A172 (cell line): ENCODE measurements at places on chromosomes 3 and 15. TPM values are rescaled to one million over a fixed set of nuclear protein-coding genes. Genes with fewer than 3 reads are reported as not detected.

UROC1 gene
- not detected in 2 replicates for total RNA-seq

GRCh38 chr3:115975353-115975752 lies 352.0 kb downstream of the GAP43 start:
- peak; percentile 86 for DNase-seq

DNA sequence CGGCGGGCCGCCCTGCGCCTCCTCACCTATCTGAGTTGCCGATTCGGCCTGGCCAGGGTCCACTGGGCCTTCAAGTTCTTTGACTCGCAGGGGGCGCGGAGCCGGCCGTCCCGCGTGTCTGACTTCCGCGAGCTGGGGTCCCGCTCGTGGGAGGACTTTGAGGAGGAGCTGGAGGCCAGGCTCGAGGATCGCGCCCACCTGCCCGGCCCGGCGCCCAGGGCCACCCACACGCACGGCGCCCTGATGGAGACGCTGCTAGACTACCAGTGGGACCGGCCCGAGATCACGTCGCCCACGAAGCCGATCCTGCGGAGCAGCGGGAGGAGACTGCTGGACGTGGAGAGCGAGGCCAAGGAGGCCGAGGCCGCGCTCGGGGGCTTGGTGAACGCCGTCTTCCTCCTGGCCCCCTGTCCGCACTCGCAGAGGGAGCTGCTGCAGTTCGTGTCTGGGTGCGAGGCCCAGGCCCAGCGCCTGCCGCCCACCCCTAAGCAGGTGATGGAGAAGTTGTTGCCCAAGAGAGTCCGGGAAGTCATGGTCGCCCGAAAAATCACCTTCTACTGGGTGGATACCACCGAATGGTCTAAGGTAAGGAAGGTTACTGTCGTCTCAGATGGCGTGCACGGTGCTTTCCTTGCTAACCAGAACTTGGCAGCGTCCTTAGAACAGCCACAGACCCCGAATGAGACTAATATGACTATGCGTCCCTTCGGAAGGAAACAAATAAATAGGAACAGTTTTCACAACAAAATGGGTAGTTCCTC lies 567 bp downstream of the TICRR start:
- no peak for DNase-seq

- DNase-seq: no peak
These were observed 357.5 kb downstream of the CHST2 start for GRCh38 chr3:143476965-143477640.

DNA sequence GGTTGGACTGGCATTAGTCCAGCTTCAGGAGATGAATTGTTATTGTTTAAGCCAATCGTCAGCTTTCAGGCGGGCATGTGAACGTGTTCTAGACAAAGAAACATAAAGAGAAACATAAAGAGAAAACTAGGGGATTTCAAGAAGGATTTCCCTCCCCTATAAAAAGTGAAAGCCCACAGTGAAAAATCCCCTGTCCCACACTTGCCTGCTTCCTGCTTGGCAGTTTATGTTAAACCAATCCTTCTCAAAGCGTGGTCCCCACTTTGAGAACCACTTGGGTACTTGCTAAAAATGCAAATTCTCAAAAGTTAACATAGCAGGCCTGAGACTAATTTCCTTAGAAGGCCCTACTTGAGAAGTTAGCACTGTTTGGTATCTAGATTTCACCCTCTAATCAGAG lies 293.0 kb upstream of the SOX14 start:
- DNase-seq: no peak

GRCh38 chr3:84961011-84961410 lies 2.2 kb downstream of the CADM2 start:
- no peak for DNase-seq

- no peak for DNase-seq
These were observed 29.3 kb downstream of the RIOX2 start for GRCh38 chr3:97942801-97943546.

DNAH12 gene
- total RNA-seq: 0.12 TPM in 1 of 2 replicates, not detected in the other

DNA sequence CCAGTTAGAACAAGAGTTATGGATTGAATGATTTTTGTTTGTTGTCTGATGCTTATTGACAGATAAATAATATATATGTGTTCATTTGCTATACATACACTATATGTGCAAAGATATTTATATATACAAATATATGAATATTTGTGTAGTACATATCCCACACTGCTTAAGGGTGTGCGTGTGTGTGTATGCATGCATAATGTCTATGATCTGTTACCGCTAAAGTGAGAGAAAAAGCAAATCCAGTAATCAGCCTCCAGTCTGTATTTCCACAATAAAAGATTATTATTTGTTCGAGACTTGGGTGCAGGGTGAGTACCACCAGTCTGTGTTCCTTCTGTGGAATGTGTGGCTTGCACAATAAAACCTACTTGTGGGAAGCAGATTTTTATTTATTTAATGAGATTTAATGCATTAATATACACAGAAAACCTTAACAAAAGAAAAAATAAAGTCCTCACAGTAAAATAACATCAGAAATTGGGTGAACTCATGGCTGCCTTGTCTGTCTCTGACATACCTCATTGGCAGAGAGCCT lies 366.0 kb upstream of the TBL1XR1 start:
- no peak for DNase-seq

DNA sequence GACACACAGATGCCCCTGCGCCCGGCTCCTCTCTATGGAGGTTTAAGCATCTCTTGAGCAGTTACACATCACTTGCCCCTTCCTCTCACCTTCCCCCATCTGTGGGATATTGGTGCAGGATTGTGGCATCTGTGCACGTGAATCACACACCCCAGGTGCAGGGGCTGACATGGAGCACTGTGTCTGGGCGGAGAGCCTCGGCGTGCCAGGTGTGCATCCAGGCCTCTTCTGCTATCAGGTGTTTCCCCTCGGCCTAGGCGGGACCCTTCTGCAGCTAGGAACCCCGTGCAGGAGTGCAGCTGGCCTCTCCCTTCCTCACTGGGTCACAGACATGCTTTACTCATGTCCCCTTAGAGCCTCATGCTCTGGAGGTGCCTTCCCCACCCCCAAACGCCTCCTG lies 33.4 kb upstream of the MUC13 start:
- no peak for DNase-seq
